CD4-positive, alpha-beta T cell (primary cell): ENCODE measurements at places on chromosomes 16 and 17.
A peak's percentile ranks its signal among the peaks of the same experiment; 100 is the strongest.

DNA sequence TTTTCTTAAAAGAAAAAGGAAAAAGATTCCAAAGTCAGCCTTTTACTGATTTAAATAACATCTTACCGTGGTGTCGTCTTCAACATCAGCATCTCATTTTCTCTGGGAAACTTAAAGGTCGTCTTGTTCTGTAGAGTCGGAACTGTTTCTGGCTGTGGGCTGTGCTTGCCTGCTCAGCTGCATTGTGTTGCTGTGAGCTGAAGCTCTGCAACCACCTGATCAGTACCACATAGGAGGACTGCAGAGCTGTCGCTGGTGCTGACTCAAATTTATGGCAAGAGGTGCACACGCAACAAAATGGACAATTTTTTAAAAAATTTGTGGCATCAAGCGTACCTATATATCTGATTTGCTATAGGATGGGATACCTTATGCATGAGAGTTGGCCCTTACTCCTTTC, at the start of gene OMG:
OMG (minus strand) TSS at position 150 of the 400 bp plus-strand sequence. CDS start 908 bp downstream, outside the sequence.
- DNase-seq, result no peak
- no peaks in the 10 kb centered on the region for H3K4me1 ChIP-seq
- H3K4me3 ChIP-seq, result no peak within 1 kb of the TSS
- H3K27me3 ChIP-seq, result no peaks in the 10 kb centered on the region
- H3K27ac ChIP-seq, result no peak within 1 kb of the TSS
- no peaks in the 10 kb centered on the region for H3K36me3 ChIP-seq

GRCh38 chr17:65742403-65743307, 181.2 kb upstream of the AXIN2 start:
- H3K27ac ChIP-seq, result no peak overlapping the region
- H3K4me3 ChIP-seq, result no peak overlapping the region
- peaks cover 8% of the 10 kb centered on the region for H3K4me1 ChIP-seq
- no peaks in the 10 kb centered on the region for H3K36me3 ChIP-seq
- H3K27me3 ChIP-seq, result no peaks in the 10 kb centered on the region
- no peak for DNase-seq

- no peak overlapping the region for H3K4me3 ChIP-seq
- no peaks in the 10 kb centered on the region for H3K36me3 ChIP-seq
- H3K27me3 ChIP-seq, result no peaks in the 10 kb centered on the region
- no peak overlapping the region for H3K27ac ChIP-seq
- DNase-seq, result no peak
Observed at GRCh38 chr17:50658616-50659015, 23.9 kb downstream of the ABCC3 start.

DNA sequence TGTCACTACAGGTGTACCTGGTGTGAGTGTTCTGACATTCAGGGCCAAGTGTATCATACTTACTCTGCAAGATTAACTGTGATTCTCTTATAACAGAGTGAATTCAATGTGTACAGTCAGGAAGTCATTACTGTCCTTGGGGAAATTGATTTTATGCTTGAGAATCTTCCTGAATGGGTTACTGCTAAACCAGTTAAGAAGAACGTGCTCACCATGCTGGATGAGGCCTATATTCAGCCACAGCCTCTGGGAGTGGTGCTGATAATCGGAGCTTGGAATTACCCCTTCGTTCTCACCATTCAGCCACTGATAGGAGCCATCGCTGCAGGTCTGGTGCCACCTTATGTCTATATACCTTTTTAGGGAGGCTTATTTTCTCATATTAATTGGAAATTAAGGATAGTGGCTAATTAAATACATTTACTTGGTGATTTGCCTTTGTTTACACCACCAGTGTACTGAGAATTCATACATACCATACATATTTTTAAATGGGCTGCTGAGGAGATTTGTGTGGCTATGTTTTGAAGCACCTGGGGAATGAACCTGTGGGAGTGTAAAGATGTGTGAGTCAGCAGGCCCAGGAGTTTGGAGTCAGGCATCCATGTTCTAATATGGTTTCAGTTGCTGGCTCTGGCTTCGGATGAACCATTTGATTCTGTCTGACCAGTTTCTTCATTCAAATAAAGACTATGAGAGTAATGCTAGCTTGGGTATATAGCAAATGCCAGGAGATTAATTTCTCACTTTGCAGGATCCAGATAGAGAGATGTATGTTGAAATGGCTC, 3.1 kb downstream of the ALDH3A2 start:
- H3K27me3 ChIP-seq, result no peaks in the 10 kb centered on the region
- no peak overlapping the region for H3K27ac ChIP-seq
- DNase-seq, result no peak
- H3K36me3 ChIP-seq, result peaks cover 22% of the 10 kb centered on the region
- H3K4me1 ChIP-seq, result peaks cover 23% of the 10 kb centered on the region
- no peak overlapping the region for H3K4me3 ChIP-seq

DNA sequence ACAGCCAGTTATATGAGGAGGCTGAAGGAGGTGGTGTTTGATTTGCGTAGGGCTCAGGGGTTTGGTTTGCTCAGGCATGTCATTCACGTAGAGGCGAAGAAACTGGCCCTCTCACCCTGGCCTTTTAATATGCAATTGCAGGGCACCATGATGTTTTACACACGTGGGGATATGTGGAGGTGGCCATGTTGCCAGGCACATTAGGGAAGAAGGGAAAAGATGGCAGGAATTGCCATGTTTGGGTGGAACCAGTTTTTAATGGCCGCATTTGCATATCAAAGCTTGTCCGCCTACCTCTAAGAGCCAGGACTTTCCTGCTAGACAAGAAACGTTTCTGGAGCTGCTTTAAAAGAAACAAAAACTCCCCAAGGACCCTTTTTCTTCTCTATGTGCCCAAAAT, 1483.7 kb upstream of the GOT2 start:
- H3K4me3 ChIP-seq, result no peak overlapping the region
- no peaks in the 10 kb centered on the region for H3K36me3 ChIP-seq
- DNase-seq, result no peak
- no peaks in the 10 kb centered on the region for H3K4me1 ChIP-seq
- H3K27ac ChIP-seq, result no peak overlapping the region

GRCh38 chr16:83661656-83662055, 146.1 kb upstream of the HSBP1 start:
- no peak overlapping the region for H3K27ac ChIP-seq
- H3K4me3 ChIP-seq, result no peak overlapping the region
- H3K27me3 ChIP-seq, result no peaks in the 10 kb centered on the region
- DNase-seq, result no peak
- no peaks in the 10 kb centered on the region for H3K4me1 ChIP-seq

DNA sequence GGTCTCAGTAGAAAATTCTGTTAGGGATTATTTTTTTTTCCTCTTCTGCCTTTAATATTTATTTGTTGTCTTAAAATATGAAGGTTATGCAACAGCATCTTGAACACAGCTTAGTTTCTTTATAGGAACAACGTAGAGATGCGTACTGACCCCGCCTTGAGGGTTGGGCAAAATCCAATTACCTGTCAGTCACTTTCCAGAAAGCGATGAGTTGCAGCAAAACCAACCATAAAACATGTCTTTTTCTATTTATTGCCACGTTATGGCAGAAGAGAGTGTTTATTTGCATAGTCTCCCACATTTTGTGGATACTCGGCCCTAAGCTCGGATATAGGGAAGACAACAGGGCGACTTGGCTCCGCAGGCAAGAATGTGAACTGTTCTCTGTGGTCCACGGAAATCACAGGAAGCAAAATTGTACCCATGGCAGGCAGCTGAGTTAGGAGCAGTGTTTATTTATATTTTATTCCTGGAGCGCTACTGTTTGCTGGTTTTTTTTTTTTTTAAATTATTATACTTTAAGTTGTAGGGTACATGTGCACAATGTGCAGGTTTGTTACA, 44.3 kb upstream of the CACNG5 start:
- peaks cover 60% of the 10 kb centered on the region for H3K36me3 ChIP-seq
- no peaks in the 10 kb centered on the region for H3K27me3 ChIP-seq
- H3K4me3 ChIP-seq, result no peak overlapping the region
- no peak for DNase-seq

DNA sequence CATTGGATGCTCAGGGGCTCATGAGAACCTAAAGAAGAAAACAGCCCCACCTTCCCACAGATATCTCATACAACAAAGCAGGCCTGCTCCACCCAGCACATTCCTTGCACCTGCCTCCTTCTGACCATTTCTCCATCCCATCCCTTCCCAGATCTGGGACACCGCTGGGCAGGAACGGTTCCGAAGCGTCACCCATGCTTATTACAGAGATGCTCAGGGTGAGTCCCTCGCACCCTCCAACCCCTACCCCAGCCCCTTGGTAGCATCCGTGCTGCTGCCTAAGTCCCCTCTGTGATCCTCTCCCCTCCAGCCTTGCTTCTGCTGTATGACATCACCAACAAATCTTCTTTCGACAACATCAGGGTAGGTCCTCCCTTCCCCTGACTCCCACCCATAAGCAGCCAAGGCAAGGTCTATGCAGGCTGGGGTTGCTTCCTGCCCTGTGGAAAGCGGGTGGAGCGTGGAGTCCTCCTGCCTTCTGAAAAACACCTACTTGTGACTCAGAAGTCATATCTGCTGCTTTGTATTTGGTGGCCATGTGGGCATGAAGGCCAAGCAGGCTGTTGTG, 5.4 kb upstream of the NHERF1 start:
- peak overlapping the region; percentile 78 for H3K27ac ChIP-seq
- peaks cover 100% of the 10 kb centered on the region for H3K4me1 ChIP-seq
- H3K4me3 ChIP-seq, result no peak overlapping the region

- H3K27me3 ChIP-seq, result no peaks in the 10 kb centered on the region
- H3K36me3 ChIP-seq, result no peaks in the 10 kb centered on the region
- H3K4me1 ChIP-seq, result peaks cover 8% of the 10 kb centered on the region
- no peak overlapping the region for H3K27ac ChIP-seq
- DNase-seq, result no peak
- H3K4me3 ChIP-seq, result no peak overlapping the region
Observed at GRCh38 chr17:68328676-68329075, 37.4 kb downstream of the ARSG start.

DNA sequence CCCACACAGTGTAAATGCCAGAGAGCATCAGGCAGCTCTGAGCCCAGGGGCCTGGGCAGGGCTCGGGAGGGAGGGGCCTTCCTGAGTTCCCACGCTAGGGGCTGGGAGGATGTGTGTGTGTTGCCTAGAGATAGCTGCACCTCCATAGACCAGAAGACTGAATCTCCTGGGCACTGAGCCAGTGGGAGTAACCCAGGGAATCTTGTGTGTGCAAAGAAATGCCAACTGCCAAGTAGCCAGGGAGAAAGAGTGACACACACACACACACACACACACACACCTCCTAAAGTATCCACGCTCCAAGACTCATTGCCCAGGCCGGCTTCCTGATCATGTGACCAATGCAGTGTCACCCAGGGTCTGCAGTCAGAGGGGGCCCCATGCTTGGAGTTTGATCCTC, 166.2 kb upstream of the RPL38 start:
- H3K4me1 ChIP-seq, result no peaks in the 10 kb centered on the region
- no peak overlapping the region for H3K27ac ChIP-seq
- H3K36me3 ChIP-seq, result no peaks in the 10 kb centered on the region
- DNase-seq, result no peak
- H3K27me3 ChIP-seq, result no peaks in the 10 kb centered on the region

- no peak overlapping the region for H3K27ac ChIP-seq
- no peak for DNase-seq
- H3K4me1 ChIP-seq, result no peaks in the 10 kb centered on the region
- H3K36me3 ChIP-seq, result no peaks in the 10 kb centered on the region
- no peaks in the 10 kb centered on the region for H3K27me3 ChIP-seq
Observed at GRCh38 chr17:11916091-11916490, 81.2 kb downstream of the ZNF18 start.

DNA sequence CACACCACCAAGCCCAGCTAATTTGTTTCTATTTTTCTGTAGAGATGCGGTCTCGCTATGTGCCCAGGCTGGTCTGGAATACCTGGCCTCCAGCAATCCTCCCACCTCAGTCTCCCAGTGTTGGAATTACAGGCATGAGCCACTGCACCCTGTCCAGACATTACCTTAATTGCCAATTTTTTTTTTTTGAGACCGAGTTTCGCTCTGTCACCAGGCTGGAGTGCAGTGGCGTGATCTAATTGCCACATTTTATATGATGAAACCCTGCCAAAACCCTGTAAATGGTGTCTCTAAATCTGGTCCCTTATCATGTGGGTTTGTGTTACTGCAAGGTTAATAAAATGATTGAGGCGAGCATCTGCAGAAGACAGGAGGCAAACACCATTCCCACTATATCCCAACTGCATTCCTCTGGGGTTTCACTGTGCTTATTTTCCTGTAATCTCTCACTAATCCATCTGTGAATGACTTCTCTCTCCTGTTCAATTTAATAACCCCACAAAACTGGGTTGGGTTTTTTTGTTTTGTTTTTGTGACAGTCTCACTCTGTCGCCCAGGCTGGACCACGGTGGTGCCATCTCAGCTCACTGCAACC, 19.4 kb upstream of the TRIM25 start:
- H3K27me3 ChIP-seq, result no peaks in the 10 kb centered on the region
- no peak for DNase-seq
- H3K36me3 ChIP-seq, result peaks cover 22% of the 10 kb centered on the region
- no peak overlapping the region for H3K27ac ChIP-seq

- H3K36me3 ChIP-seq, result no peaks in the 10 kb centered on the region
- H3K4me1 ChIP-seq, result peaks cover 33% of the 10 kb centered on the region
- H3K27me3 ChIP-seq, result no peaks in the 10 kb centered on the region
- H3K27ac ChIP-seq, result no peak overlapping the region
Observed at GRCh38 chr17:57945996-57946797, 9.0 kb downstream of the CUEDC1 start.

GRCh38 chr16:57651344-57652333, 16.5 kb upstream of the ADGRG3 start:
- no peak overlapping the region for H3K27ac ChIP-seq
- H3K27me3 ChIP-seq, result no peaks in the 10 kb centered on the region
- no peak for DNase-seq

DNA sequence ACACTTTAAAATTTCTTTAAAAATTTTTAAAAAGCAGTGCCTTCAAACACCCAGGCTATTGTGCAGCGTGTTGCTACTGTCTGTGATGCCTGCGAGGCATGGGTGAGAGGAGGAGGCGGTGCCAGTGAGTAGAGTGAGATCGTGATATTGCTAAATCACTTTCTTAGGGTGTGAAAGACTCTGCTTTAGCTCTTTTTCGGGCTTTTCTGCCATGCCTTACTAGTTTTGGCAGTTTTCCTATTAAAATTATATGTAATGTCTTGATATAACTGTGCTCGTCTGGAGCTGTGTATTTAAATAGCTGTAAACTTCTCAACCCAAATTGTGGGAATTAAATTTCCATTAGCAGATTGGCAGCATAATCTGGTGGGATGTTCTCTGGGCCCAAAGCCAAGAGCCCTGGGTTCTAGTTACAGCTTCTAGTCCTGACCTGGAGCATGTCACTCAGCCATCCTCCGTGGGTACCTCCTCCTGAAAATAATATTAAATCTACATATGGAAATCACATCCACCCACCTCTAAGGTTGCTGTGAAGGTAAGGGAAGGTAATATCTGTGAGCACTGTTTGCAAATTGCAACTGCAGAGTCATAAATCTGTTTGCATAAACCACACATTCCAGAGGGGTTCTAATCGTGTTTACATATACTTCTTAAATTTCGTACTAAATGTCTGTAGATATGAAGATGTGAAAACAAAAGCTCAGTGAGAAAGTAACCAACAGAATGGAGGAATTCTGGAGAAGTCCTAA, 264.3 kb upstream of the CACNG5 start:
- H3K4me1 ChIP-seq, result peaks cover 5% of the 10 kb centered on the region
- DNase-seq, result no peak
- no peak overlapping the region for H3K4me3 ChIP-seq

- no peaks in the 10 kb centered on the region for H3K36me3 ChIP-seq
- H3K4me1 ChIP-seq, result no peaks in the 10 kb centered on the region
- DNase-seq, result no peak
- H3K27ac ChIP-seq, result no peak overlapping the region
- H3K27me3 ChIP-seq, result no peaks in the 10 kb centered on the region
Observed at GRCh38 chr17:17376362-17376761, 73.2 kb downstream of the NT5M start.
